ENCODE measurements at places on chromosomes 6 and 20.

DNA sequence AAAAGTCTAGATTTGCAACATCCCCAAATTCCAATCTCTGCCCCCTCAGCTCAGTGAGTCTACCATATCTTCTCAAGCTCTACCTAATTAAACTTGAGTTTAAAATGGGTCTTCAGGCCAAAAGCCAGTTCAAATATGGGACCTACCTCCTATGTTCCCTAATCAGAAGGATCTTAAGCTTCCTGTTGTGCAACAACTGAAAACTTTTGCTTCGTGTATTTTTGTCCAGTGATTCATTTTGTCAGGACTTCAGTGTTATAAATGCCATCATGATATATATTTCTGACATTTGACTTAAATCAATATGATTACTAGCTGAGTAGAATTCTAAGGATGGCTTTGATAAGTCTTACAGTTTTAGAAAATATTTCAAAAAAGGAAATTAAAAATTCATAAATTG is 622.6 kb upstream of the PTCHD4 start:
- no peak for DNase-seq

- no peak for DNase-seq
Observed at GRCh38 chr20:50381771-50382593, 128.2 kb upstream of the PTPN1 start.

DNA sequence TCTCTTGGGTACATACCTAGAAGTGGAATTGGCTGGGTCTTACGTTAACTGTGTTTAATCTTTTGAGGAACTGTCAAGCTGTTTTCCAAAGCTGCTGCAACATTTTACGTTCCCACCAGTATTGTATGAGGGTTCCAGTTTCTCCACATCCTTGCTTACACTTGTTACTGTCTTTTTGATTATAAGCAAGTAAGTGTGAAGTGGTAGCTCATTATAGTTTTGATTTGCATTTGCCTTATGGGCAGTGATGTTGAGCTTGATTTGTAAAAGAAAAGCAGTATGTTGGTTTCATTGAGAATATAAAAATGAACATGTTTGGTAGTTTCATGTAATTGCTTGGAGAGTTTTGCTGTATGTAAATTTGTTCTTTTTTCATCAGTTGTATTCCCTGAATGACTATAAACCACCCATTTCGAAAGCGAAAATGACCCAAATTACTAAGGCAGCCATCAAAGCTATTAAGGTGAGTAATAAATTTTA is 40.4 kb downstream of the SCAF8 start:
- no peak for DNase-seq

DNA sequence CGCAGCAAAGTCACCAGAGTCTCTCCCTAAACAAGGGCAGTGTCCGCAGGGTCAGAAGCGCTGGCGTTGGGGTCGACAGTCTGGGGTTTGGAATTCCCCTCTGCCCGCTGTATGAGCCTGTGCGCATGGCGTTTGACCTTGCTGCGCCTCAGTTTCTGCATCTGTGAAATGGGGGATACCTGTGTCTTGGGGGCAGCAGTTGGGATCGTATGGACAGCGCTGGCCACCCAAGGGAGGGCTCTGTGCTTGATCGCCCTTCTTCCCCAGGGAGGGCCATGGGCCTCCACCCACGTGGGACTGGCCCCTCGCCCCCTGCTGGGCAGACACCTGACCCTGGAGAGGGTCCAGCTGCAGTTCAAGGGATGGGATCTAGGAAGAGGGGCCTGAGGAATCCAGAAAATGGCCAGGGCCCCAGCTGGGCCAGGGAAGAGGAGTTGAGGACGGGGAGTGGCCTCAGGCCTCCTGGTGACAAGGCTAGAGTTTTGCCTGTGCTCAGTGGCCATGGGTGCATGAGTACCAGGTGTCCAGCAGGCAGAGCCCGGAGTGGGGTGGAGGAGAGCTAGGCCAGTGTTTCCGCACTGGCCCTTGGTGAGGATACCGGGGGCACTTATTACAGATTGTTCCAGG is 26.4 kb upstream of the PHACTR3 start:
- no peak for DNase-seq

GRCh38 chr6:151431337-151431736 is 20.6 kb downstream of the RMND1 start:
- no peak for DNase-seq

DNA sequence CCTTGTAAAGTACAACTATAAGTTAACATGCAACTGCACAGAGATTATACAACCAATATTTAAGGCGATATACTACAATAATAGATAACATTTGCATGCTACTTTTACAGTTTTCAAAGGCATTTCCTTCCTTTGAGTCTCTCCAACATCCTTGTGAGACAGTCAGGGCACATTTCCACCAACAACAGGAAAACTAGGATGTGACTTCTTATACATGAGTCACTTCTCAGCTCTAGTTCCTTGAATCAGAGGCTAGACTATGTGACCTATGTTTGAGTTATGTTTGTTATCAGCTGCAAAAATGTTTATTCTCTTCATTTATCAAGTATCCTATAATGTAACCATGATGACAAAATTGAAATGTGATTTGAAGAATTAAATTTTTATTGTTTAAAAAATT is 51.7 kb upstream of the TFAP2D start:
- no peak for DNase-seq

DNA sequence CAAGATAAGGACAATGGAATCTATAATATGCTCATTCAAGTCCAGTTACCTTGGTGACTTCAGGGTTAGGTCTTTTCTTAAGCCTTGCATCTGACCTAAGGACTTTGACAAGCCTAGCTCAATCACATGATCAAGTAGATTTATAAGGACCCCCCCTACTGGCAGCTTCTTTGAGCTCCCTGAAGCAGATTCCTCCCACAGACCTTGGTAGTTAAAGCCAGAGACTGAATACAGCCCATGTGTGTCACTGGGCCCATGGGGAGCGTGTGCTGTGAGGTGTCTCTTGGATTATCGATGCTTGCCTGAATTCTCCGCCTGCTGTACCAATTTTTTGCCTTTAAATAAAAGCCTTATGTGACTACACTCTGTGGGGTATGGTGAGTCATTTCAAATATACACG is 372.7 kb upstream of the RGS17 start:
- DNase-seq: no peak

GRCh38 chr6:111573892-111574797 is 31.5 kb downstream of the TRAF3IP2 start:
- peak; percentile 76 for DNase-seq

DNA sequence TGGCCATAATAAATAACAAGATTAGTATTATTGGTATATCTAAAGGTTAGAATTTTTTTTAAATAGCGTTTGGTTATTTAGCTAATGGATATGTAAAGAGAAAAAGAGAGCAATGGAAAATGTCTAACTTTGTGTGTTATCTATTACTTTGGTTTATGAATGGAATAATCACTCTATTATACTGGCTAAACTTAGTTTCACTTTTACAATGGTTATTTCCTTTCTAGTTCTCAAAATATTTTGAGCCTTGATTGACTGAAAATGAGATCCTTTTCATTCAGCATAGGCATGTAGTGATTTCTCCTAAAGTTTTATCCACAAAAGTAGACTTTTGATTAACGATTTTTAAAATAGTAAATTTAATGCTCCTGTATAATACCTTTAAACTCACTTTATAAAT is 51.6 kb upstream of the MLIP start:
- DNase-seq: no peak

- DNase-seq: no peak
Observed at GRCh38 chr6:151107897-151108427, 131.8 kb upstream of the AKAP12 start.

DNA sequence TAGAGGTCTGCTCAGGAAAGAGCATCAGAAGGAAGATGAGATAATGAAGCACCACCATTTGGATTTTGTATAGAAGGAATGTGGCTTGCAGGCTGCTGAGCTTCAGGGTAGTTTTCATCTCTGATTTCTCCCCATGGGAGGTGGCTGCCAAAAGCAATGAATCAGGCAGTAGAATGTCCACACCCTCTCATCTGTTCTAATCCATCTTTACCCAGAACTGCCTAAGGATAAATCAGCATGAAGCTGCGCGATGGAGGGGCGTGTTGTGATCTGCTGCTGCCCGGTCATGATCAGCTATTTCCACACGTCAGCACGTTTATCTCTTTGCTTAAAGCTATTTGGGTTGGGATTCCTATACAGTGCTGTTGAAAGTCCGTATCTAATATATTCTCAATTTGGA is 295.4 kb downstream of the FOXA2 start:
- peak; percentile 85 for DNase-seq

DNA sequence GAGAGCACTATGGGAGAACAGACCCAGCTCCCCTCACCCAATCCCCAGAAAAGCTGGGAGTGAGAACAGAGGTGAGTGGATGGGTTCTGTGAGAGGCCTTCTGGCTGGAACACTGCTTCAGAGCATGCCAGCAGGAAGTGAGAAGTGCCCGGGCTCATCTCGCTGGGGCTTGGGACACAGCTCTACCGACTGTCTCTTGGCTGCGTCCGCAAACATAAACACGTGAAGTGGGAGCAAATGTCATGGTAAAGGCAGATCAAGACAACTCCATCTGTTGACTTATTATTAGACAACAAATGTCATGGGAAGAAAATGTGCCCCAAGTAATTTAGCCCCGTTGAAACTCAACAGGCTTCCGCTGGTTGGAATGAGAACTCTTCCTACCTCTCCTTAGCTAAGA is 25.9 kb downstream of the GNAS-AS1 start:
- DNase-seq: peak; percentile 83

DNA sequence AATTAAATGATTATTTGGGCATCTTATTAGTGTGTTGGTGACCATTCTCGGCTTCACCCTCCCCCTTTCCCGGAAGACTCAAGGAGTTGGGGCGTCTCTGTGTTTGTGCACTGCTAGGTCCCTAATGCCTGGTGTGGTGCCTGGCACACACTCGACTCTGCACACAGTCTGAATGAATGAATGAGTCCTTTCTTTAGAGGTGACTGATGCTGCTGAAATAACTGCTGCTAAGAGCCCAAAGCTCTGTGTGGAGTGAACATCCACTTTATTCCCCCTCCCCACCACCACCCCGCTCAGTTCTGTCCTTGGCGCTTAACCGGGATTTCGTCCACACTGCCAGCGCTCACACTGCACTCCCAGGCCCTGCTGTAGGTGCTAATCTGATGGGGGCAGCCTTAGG is 1.2 kb upstream of the PHACTR3 start:
- DNase-seq: no peak

DNA sequence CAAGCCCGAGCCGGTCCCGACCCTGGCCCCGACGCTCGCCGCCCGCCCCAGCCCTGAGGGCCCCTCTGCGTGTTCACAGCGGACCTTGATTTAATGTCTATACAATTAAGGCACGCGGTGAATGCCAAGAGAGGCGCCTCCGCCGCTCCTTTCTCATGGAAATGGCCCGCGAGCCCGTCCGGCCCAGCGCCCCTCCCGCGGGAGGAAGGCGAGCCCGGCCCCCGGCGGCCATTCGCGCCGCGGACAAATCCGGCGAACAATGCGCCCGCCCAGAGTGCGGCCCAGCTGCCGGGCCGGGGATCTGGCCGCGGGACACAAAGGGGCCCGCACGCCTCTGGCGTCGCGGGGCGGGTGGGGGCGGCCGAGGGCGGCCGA is 37.5 kb downstream of the YTHDF1 start:
- no peak for DNase-seq

DNA sequence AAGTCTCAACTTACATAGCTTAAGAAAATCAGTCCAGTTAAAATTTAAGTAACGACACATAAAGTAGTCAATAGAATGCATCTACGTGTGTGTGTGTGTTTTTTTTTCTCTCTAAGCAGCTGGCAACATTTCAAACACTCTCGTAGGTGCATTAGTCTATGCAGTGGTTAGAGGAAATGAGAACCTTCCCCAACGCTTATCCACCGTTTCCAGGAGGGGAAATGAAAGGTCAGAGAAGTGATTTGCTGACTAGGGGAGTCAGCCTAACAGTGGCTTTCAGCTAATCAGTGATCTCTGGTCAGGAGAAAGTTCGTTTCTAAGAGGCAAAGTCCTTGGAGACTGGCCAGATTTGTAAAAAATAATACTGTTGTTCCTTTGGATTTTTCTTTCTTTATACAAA is 806.6 kb downstream of the C6orf118 start:
- peak; percentile 2 for DNase-seq

DNA sequence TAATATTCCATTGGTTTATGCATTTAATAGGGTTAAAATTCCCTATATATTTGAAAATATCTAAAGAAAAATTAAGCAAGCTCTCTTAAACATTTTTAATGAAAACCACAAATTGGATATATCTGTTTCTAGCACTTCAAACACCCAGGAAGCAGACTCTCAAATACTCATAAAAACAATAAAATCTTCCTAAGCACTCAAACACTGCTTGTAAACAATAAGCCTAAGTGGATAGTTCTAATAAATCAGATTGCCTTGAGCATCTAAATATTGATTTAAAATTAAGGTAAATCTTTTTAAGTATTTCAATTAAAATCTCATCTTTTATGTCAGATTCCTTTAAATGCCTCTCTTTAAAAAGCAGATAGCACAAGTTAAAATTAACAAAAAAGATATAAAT is 254.4 kb downstream of the KCNQ5 start:
- no peak for DNase-seq

DNA sequence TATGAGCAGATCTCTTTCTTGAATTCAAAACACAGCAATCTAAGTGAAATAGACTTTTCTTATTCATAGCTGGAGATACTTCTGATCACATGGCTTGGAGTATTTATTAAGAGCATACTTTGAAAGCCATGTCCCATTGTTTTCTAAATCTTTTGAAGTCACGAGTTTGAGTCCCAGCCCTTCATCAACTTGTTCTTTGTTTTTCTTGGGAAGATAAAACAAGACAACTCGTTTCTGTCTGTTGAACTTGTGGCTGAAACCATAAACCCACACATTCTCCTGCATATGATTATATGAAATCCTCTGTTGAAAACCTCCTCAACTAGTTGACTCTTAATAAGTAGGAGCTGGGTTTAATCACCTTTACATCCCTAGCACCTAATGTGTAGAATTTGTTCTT is 3.3 kb downstream of the RNF144B start:
- DNase-seq: no peak

- no peak for DNase-seq
Observed at GRCh38 chr20:49701916-49702315, 11.8 kb downstream of the B4GALT5 start.

DNA sequence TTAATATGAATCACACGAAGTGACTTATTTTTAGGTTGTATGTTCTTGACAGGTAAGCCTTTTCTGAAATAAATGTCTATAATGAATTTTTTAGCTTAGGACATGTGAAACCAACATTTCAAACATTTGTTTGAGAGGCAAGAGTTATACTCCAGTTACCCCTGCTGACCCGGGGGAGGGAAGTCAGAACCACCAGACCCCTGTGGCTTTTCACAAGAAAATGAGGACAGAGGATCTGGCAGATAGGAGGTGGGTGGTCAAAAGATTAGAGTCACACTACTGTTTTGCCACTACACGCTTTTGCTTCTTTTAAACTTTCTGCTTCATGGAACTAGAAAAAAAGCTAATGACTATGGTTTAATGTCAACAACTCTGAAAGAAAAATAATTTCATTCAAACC is 27.5 kb upstream of the ADGRF4 start:
- DNase-seq: no peak

DNA sequence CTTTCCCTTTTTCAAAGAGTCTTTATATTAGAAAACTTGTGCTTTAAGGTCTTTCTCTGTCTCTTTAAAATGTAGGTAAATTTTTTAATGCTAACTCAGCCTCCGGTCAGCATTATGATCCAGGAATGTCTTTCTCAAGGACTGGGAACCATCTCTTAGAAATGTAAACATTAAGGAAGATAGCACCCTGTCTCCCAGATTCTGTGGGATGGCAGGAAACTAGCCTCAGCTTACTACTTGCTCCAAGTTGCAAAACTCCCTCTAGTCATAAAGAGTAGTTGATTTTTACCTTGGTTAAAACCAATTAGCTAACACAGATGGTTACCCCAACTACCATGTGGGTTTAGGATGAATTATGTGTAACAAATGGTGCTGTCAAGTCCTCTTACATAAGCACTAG is 4.7 kb upstream of the TAAR1 start:
- DNase-seq: no peak

Measured in tongue (tissue), 3 donors.